Lung (tissue), 17 donors: ENCODE measurements at places on chromosomes 11 and 22. TPM values are rescaled to one million over a fixed set of nuclear protein-coding genes. Genes with fewer than 3 reads are reported as not detected.

The CLDN25 gene
- polyA plus RNA-seq = not detected

The RNF215 gene
- 8.9 TPM for polyA plus RNA-seq

DNA sequence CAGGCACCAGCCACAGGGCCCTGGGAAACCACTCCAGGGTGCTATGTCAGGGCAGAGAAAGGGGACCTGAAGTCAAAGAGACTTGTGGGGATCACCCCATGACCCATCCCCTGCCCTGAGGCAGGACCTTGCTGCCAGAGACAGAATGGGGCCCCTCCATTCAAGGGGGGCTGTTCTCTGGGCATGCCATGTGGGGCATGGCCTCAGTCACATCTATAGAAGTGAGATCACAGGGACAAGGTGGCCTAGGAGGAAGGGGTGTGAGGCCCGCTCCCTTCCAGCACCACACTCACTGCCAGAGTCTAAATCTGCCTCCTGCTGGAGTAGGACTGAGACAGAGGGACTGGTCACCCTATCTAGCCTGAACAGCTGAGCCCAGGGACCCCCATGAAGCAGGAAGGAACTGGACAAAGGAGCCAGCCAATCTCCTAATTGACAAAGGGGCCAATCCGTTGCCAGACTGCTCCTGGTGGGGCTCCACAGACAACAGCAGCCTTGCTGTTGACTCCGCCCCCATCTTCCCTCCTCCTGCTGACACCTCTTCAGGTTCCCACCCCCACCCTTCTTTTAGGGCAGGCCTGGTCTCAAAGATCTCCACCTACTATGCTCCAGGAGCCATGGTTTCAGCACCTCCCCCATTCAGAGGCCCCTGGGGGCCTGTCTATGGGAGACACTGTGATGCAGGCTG is 26.0 kb downstream of the NEAT1 start:
- DNase-seq = no peak

GRCh38 chr11:69880826-69881445 is 61.7 kb upstream of the FGF3 start:
- DNase-seq = no peak

GRCh38 chr11:66315921-66316811 is 678 bp downstream of the CD248 start:
- DNase-seq = no peak

- DNase-seq = no peak
Measured at GRCh38 chr11:60977836-60978235, 6.4 kb downstream of the CD6 start.
